AG20443 (cell line): ENCODE measurements at places on chromosomes 1 and 21.
A peak's percentile ranks its signal among the peaks of the same experiment; 100 is the strongest.

DNA sequence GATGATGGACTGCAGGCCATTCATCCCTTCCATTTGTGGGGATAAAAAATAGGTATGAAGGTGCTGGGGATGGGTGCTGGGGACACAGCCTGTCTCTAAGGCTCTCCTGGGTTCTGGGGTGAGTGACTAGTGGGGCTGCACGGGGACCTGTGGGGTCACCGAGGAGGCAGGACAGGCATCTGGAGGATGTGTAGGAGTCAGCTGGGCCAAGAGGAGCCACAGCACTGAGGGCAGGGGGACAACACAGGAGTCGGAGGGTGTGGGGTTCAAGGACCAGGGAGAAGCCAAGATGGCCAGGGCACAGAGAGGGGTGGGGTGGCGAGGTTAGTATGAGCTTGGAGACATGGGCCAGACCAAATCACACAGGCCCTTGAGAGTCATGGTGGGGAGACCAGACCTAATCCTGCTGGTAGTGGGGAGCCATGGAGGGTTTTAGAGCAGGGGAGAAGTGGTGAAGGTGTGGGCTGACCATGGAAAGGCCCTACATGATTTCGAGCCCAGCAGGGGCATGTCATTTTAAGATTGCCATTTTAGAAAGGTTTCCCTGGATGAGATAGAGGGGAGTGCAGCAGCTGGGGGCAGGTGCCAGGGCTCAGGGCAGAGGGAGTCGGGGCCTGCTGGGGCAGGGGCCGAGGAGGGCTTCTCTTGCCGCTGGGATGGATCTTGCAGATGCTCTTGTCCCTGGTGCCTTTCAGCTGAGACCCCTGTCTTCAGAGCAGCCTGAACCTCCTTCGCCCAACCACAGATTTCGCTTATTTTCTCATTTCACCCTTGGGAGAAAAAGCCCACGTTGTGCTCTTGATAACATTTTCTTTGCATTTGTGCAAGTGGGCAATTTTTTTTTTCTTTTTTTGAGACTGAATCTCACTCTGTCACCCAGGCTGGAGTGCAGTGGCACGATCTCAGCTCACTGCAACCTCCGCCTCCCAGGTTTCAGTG lies 22.7 kb downstream of the SERINC2 start:
- no peak for DNase-seq

DNA sequence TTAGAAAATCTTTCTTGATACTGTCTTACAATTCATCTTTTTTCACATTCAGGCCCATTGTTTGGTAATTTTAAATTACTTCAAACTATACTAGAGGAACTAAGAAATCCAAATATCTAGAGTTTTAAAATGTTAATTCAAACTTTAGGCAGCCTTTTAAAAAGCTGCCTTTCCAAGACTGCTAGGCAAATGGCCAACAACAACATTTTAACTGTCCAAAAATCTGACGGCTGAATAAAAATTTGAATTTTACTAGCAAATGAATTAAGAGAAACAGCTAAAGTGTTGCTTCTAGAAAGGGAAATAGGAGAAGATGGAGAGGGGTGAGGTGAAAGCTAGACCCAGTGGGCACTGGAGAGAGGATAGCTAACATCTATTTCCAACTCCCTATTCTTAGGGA lies 17.2 kb downstream of the DPYD start:
- DNase-seq = no peak

DNA sequence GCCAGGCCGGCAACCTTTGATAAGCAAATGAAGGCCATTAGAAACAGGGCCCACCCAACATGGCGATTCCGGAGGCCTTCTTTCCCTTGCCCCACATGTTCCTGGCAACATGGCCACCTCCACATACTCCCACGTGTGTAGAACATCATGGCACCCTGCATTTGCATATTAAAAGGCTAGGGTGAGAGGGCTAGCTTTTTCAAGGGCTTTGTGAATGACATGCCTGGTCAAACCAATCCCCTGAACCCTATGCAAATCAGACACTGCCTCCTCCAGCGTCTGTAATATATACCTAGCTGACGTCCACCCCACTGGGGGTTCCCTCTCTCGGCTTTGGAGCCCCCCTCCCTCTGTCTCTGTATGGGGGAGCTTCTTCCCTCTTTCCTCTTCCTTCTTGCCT lies 1.6 kb downstream of the ADCY10 start:
- no peak for DNase-seq

- DNase-seq = no peak
These were observed 11.4 kb downstream of the MX2 start for GRCh38 chr21:41373253-41373652.

DNA sequence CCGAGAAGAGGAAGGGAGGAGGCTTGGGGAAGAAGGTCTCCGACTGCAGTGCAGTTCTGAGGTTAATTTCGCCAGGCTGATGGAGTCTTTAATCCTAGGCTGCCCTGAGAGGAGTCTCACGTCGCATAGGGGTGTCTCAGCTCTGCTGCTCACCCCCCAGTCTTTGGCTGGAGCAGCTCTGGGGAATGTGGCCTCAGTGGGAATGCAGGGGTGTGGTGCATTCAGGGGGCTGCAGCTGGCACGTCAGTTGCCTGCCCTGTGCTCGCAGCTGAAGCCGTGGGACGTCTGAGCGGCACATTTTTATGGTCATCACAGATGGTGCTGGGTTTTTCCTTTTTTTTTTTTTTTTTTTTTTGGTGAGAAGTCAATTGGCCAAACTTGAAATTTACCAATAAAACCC lies 38.2 kb downstream of the ACTN2 start:
- DNase-seq = no peak

DNA sequence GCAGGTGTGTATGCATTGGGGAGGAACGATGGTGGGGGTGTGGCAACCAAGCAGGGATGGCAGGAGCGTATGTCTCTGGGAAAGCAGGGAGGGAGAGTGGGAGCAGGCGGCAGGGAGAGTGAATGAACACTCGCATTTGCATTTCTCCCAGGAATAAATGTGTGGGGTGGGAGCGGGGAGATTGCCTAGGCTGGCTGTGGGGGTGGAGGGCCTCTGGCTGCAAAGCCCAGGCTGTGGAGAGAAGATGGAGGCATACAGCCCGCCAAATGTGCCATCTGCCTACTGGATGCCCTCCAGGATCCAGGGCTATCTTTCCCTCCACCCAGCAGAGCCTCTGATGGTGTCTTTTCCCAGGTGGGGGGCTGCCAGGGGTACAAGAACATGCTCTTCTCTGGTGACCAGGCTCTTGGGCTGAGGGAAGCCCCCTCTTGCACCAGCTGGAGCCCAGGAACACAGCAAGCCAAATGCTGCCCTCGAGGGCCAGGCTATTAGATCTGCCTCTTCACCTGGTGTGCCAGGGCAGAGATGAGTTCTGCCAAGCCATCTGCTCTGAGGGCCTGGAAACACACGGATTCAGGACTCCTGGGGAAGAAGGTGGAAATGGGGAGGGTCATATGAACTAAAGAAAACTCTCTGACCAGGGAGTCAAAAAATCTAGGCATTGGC lies 1.7 kb upstream of the OPTC start:
- DNase-seq = no peak

- no peak for DNase-seq
These were observed 7.1 kb upstream of the ZSCAN20 start for GRCh38 chr1:33465316-33465715.

- DNase-seq = peak; percentile 14
These were observed 64.1 kb downstream of the KIFAP3 start for GRCh38 chr1:170010443-170010842.

DNA sequence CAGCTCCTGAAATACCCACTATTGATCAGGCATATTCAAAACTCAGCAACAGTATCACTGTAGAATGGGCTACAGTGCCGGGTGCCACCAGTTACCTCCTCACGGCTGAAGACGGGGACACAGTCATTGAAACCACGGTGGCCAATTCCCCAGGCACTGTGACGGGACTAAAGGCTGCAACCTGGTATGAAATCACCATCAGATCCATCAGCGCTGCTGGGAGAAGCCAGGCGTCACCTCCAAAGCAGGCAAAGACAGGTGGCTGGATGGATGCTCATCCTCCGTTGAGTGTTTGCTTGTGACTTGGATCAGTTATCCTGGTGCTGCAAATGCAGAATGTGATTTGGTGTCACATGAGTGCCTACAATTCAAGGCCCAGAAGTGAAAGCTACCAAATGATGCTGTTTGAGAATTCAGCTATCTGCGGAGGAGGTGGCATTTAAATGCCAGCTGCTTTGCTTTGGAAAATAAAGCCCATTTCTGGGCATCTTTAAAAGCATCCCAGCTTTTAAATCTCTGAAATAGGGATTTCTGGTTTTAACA lies 5.1 kb downstream of the FNDC7 start:
- DNase-seq = no peak

DNA sequence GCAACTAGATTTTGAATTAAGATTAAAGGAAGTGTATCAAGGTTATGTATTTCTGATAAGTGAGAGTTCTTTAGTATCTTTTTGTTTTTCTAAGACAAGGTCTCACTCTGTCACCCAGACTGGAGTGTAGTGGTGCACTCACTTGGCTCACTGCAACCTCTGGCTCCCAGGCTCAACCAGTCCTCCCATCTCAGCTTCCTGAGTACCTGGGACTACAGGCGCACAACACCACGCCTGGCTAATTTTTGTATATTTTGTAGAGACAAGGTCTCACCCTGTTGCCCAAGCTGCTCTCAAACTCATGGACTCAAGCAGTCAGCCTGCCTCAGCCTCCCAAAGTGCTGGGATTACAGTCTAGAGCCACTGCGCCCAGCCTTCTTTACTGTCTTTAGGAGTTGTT lies 33.7 kb downstream of the DHX9 start:
- DNase-seq = no peak

DNA sequence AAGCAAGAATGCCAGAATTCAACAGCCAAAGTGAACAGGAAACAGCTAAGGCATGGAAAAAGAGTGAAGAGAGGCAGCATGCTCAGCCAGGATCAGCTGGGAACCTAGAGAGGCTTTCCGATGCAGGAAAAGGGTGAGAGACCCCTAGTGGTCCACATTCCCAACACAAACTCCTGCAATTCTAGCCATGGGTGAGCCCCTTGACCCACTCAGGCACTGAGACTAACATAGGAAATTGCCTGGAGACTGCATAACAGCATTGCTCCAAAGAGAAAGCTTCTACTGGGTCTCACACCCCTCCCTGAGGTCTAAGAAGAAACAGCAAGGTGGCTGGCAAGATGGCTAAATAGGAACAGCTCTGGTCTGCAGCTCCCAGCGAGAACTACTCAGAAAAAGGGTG lies 123.2 kb downstream of the LHX8 start:
- DNase-seq = no peak

DNA sequence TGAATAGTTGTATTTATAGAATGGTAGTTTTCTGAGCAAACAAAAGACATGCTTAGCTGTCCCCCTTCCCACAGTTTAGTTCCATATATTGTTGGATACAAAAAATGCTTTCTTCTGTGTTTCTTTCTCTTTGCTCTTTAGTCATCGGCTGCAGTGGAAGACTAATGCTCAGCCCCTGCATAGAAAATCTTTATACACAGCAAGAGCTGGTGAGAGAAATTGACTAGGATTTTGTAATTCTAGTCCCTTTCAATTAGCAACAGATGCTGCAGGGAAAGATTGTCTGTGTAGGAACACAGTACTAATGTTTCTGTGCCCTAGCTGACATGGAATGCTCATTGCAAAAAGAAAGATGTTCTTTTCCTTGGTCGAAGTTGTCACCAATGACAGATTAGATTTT lies 200.9 kb downstream of the RPS6KC1 start:
- DNase-seq = peak; percentile 12

- no peak for DNase-seq
These were observed 11.2 kb upstream of the FOXO6 start for GRCh38 chr1:41350055-41350378.

DNA sequence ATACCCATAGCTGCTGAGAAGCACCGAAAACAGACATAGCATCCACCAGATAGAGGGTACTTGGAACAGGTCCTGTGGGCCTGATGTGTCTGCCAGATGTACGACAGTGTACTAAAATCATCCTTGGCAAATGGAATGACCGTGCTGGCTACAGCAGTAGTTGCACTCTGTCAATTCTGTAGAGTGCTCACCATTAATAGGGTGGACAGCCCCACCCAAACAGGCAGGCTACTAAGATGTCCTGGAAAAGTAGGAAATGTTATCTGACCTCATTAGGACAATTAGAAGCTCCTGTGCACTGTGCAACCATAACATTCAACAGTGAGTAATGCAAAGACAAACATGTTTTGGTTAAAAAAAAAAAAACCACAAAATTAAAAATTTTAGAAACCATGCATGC lies 106.2 kb downstream of the PTPN14 start:
- DNase-seq = peak; percentile 42

DNA sequence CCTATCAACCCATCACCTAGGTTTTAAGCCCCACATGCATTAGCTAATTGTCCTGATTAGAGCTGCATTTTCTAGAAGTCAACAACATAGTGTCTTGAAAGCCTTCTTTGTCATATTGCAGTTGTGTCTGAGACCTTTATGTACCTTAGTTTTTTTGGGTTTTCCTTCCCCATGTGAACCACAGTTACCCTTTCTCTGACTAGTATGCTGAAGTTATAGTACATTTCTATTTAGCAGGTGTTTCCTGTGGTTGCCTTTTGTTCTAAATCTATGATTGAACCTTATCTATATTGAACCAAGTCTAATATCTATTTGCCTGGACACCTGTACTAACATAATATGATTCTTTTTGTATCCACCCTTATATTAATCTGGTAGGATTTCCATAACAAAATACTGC lies 135.6 kb downstream of the ST6GALNAC3 start:
- no peak for DNase-seq

DNA sequence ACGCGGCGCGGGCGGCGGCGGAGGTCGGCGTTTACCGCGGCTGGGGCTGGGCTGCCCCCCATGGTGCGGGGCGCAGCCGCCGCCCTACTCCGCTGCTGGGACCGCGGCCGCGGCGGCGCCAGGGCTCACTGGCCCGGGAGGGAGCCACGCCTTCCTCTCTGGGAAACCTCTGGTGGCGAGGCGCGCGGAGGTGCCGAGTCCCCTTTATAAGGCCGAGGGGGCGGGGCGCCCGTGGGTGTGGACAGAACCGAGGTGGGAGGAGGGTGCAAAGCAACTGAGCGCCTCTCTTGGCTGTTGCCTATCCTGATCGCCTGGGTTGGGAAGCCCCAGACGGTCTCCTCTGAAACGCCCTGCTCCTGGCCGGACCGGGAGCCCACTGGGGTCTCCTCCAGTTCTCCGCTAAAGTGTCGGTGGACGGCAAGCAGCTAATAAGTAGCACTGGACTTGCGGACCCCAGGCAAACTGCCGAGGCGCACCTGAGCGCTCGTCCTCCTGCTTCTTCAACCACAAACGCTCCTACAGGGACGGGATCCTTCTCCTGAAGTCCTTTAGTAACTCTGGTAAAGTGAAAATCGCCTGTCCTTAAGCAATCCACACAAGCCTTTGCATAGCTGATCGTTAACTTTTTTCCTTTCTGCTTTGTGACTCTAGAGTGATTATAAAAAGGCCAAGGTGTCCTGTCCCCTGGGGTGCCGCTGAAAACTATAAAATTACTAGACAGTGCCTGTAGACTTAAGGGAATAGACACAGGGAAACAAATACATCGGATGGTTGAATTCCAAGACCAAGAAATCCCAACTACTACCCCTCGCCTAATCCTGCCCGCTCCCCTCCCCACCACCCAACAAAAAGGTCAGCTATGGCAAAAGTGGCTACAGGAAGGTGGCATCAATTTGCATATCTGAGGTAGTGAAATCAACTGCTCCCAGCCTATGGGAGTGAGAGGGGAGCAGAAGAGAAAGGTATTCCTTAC lies at the start of gene PTGER3:
Gene PTGER3 (minus strand): TSS at position 182 of the 973 bp plus-strand sequence. CDS start 239 bp downstream, outside the sequence.
- peak; percentile 71 for DNase-seq

GRCh38 chr1:48616710-48617109 lies 144.7 kb upstream of the SPATA6 start:
- DNase-seq = no peak
